Glutamatergic neuron (in vitro differentiated cells): ENCODE measurements at places on chromosomes 2 and 18. TPM values are rescaled to one million over a fixed set of nuclear protein-coding genes. Genes with fewer than 3 reads are reported as not detected.

FASTKD1 gene
- 38.1 TPM for total RNA-seq

LRRTM1 gene
- total RNA-seq, result 3.8 TPM

DYNAP gene
- not detected for total RNA-seq

CDK15 gene
- total RNA-seq, result 0.61 TPM

RMC1 gene
- 28.5 TPM for total RNA-seq
